ENCODE measurements at places on chromosomes 3 and 15.

DNA sequence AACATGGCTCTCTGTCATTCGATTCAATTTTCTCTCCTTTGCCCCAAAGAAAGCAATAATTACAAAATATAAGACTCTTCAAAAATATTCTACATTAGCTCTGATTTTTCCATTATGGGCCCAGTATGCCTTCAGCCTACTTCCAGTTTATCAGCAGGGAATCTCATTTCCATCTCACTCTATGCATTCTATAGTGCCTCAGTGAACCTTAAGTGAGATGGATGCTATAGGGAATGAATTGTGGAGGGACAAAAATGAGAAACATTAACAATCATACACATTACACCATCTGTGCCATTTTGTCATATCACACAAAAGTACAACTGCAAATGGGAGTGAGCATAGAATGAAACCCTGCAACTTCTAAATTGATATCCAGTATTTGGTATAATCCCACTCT is 50.7 kb upstream of the TSPAN3 start:
- no peak for DNase-seq

DNA sequence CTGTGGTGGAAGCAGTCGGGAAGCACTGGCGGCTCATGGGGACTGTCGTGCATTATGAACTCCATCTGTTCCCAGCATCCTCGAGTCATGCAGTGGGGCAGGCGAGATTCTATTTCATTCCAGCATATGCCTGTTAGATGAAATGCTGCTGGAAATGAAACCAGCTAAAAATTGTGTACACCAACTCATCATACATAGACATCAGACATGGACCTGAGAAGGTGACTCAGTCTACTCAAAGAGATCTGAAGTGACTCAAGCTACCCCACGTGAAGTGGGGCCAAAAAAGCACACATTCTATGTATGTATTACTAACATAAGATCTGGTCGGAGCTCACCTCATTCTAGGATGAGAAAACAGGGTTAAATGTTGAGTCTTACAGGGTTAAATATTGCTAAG is 47.5 kb upstream of the FAM98B start:
- DNase-seq: no peak

DNA sequence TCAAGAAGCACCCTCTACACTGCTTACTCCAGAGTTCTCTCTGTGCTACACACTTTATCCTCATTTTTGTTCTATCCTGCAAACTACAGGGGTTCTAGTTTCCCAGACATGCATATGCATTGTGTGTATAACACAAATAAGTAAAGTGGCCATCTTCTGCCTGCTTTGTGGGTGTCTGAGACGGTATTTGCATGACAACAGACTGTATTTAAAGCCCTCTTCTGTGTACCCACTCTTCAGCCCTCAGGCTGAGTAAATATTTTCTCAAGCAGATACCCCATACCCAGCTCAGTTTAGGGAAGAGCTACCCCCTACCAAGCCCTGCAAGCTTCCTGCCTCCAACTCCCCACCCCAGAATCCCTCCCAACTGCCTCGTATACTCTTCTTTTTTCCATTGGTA is 31.7 kb downstream of the SYNPR start:
- no peak for DNase-seq

DNA sequence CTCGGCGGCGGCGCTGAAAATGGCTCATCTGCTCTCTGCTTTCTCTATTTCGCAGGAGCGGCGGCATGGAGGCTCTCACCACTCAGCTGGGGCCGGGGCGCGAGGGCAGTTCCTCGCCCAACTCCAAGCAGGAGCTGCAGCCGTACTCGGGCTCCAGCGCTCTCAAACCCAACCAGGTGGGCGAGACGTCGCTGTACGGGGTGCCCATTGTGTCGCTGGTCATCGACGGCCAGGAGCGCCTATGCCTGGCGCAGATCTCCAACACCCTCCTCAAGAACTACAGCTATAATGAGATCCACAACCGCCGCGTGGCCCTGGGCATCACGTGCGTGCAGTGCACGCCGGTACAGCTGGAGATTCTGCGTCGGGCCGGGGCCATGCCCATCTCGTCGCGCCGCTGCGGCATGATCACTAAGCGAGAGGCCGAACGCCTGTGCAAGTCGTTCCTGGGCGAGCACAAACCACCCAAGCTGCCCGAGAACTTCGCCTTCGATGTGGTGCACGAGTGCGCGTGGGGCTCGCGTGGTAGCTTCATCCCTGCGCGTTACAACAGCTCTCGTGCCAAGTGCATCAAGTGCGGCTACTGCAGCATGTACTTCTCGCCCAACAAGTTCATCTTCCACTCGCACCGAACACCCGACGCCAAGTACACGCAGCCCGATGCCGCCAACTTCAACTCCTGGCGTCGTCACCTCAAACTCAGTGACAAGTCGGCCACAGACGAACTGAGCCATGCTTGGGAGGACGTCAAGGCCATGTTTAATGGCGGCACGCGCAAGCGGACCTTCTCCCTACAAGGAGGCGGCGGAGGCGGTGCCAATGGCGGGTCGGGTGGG is 790 bp downstream of the SKOR1 start:
- no peak for DNase-seq

DNA sequence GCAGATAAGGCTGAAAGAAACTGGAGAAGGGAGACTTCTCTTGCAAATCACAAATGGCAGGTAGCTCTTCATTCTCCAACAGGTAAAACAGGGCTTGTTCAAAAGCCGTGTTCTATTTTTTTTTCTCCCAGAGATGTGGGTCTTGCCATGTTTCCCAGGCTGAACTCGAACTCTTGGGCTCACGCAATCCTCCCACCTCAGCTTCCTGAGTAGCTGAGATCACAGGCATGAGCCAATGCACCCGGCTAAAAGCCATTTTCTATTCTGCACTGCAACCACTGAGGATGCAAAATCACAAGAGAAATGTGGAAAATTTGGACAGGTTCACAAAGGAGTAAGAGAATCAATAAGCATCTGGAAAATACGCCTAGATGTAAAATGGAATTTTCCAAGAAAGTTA is 19.5 kb downstream of the EIF4E3 start:
- no peak for DNase-seq

GRCh38 chr15:25773248-25773647 is 89.9 kb downstream of the ATP10A start:
- DNase-seq: no peak

GRCh38 chr15:69751566-69751965 is 298.9 kb downstream of the RPLP1 start:
- no peak for DNase-seq

DNA sequence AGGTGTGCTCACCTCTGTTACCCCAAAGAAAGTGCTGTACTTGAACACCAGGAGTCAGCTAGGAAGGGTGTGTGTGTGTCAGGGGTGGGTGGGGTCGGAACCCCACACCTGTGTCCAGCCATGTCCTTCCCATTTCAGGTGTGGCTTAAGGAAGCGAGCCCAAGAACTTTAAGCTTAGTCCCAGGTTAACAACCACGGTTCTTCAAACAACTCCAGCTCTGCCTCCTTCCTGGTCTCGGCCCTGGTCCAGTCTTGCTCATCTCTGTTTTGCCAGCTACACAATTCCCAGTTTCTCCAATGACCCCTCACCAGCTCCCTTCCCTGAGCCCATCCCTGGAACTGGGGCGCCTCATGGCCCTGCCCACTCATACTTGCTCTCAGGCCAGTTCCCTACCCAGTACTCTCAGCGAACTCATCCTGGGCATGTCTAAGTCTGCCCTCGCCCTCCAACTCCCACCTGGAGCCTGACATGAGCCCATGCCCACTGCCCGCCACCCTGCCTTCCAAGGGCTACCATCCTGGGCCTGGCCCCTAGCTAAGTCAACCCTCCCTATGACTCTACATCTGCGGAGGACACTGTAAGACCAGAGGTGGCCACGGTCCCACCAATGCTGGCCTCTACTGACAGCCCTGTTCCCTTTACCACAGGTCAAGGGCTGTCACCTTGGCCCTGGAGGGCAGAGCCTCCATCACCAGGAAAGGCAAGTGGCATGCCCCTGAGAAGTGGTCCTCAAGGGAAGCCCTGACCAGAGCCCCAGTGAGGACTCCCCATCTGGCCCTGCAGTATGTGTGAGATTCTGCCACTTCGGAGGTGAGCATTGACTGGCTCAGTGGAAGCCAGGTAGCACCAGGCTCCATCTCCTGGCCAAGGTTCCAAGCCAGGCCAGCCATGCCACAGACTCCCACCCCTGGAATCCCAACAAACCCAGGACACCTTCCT is 9.2 kb downstream of the POC1A start:
- no peak for DNase-seq

DNA sequence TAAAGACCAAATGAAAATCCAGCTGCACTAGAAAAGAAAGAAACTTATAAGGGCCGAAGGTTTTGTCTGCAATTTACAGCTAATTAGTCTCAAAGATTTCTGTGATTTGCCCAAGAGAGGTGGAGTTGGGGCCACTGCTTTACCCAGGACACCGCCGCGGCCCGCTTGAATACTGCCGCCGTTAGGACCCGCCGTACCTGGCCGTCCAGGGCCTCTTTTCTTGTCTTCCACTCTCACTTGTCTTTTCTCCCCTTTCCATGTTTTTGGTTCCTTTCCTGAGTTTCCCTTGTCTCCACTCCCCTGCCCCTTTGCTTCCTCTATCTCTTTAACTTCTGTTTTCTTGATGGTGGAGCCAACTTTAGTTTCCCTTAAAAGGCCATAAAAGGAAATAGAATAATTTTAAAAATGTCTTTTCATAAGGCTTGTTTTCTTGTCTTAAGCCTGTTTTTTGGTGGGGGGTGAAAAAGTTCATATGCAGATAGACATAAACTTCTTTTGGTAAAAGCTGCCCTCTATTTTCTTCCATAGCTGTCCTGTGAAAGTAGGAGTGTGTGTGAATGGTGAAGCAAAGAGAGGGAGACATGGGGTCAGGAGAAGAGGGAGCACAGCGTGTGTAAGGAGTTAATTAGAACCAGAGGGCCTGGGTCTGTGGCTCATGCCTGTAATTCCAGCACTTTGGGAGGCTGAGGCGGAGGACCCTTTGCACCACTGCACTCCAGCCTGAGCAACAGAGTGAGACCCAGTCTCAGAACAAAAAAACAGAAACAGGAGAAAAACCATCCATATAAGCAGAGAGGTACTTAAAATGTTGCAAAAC is 16.0 kb upstream of the CCNL1 start:
- peak; percentile 45 for DNase-seq

DNA sequence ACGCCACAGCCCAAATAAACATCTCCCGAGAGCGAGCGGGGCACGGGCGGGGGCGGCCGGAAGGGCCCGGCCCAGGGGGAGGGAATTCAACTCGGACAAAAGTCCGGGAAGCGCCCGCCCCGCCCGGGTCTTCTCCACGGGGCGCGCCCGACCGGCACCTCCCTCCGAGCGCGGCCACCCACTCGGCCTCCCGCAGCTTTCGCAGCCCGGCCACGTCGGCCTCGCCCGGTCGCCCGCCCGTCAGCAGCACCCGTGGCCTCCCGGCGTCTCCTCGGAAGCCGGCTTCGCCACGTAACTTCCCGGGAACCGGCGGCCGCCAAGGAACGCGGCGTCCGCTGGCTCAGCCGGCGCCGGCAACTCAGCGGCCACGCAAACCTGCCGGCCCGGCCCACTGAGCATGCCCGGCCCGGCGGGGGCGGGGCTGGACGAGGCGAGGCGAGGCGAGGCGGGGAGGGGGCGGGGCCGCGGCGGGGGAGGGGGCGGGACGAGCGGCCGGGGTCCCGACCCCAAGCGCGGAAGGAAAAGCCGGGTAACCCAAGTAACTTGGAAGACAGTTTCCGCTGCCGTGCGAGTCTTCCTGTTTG is at the start of gene TJP1:
Gene TJP1 (minus strand): TSS at position 369 of the 584 bp plus-strand sequence. CDS start 440 bp downstream, outside the sequence.
- peak; percentile 74 for DNase-seq

DNA sequence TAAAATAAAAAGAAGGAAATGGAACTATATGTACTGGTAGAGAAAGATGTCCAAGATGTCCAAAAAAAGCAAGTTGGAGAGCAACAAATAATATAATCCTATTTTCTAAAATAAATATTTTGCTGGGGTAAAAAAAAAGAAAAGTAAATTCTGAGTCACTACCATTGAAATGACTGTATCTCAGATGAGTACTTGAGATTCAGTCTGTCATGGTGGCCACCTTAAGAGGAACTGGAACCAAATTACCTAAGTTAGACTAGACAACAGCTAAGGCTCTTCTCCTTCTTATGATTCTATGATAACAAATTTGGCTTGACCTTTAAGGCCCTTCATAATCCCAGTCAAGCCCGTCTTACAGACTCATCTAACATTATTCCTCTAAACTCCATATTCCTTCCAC is 270.6 kb upstream of the HES1 start:
- no peak for DNase-seq

DNA sequence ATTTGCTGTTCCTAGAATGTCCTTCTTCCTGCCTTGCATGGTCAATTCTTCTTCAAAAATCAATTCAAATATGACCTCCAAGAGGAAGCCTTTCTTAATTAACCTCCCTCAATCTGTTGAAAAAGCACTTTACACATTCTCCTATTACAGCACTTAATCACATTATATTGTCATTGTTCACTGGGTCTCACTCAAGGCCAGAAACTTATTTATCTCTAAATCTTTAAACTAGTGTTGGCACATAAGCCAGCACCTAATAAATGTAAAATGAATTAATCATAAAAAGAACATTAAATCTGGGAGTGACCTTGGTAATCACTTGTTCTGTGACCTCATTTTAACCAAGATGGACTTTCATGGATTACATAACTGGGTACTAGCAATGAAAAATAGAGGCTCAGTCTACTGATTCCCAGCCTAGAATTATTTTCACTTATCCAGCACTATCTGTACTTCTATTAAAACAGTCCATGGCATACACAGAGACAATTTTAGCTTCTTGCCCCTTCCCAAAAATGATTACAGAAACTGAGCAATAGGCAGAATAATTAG is 22.1 kb downstream of the MSL2 start:
- DNase-seq: no peak

GRCh38 chr3:17945799-17946399 is 203.5 kb upstream of the TBC1D5 start:
- no peak for DNase-seq

- DNase-seq: no peak
These were observed 327.3 kb upstream of the TLE3 start for GRCh38 chr15:70424937-70425411.

GRCh38 chr15:66620744-66621344 is 55.0 kb upstream of the LCTL start:
- DNase-seq: no peak

GRCh38 chr3:107142786-107143575 is 234.3 kb upstream of the CCDC54 start:
- no peak for DNase-seq

DNA sequence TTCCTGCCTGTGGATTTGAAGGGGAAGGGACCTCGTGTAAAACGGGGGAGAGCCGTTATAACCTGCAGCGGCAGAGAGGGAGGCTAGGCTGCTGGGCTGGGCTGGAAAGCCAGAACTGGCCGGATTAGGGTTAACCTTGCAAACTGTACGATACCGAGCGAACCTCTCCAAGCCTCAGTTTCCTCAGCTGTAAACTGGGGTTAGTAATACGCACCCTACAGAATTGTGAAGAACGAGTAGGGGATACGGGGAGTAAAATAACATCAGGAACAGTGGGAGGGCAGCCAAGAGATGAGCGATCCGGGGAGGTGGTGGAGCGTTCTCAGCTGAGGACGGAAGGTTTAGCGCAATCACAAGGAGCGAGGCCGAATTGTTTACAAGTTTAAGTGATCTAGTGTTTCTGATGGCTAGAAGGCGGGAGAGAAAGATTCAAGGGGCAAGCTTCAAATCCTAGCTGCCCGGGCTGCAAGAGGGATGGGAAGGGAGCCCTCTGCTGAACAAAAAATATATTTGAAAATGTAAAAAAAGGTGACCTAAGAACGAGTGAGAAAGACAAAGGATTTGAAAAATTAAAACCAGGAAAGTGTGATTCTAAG is 768 bp upstream of the SEMA5B start:
- DNase-seq: peak; percentile 79

GRCh38 chr15:34582461-34583371 is 735 bp downstream of the GOLGA8B start:
- DNase-seq: peak; percentile 46

Measured in RWPE1 (cell line).